ENCODE measurements at places on chromosomes 11 and 22. TPM values are rescaled to one million over a fixed set of nuclear protein-coding genes. Genes with fewer than 3 reads are reported as not detected.
A peak's percentile ranks its signal among the peaks of the same experiment; 100 is the strongest.

The CARD18 gene
- not detected for total RNA-seq

DNA sequence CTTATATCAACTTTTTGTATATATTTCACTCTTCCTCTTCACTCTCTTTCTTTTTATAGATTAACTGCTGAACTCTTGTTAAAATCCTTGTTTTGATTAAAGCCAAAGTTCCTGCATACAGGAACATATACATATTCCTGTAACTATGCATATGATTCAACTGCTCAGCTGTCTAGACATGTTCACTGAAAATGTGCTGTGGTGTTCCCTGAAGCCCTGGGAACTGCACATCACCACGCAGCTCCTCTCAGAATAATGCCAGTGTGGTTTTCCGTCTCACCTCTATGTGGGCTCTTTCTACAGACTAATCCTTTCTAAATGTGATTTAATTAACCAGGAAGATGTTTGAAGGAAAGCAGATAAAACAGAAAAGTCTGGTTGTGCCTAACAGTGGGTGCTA lies 25.6 kb upstream of the MMP12 start:
- DNase-seq, result no peak

DNA sequence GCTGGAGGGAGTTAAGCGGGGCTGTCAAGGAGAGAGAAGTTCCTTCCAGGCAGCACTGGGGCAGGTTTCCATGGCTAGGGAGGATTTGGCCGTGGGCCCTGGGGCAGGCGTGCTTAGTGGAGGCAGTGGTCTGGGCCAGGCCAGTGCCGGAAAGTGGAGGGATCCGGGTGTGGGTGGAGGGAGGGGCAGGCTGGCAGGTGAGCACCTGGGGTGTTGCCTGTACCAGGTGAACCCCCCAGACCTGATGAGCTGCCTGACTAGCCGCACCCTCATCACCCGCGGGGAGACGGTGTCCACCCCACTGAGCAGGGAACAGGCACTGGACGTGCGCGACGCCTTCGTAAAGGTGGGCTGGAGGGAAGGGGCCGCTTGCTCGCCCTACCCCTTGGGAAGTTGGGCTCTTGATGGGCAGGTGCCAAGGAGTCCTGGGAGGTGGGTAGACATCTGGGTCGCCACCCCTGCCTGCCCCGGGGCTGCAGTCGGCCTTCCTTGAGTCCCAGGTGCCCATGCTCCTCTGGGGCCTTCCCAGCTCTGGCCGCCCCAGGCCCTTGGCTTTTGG lies 32.0 kb downstream of the MYO7A start:
- DNase-seq, result no peak

GRCh38 chr11:132093536-132094259 lies 723.3 kb downstream of the NTM start:
- DNase-seq, result no peak

DNA sequence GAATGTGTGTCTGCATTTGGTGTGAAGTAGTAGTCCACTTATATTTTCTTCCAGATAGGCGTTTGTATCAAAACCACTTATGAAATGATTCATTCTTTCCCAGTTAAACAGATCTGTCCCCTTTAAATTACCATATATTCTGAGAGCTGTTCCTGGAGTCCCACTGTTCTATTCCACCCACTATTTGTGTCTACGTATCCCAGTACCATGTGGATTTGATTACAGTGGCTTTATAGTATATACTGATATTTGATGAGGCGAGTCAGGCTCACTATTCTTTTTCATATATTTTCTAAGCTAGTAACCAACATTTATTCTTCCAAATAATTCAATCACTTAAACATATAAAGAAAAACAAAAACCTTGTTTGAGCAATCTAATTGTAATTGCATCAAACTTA lies 81.9 kb upstream of the RASSF10 start:
- DNase-seq, result no peak

GRCh38 chr22:45314054-45314721 lies 4.5 kb downstream of the FAM118A start:
- no peak for DNase-seq

DNA sequence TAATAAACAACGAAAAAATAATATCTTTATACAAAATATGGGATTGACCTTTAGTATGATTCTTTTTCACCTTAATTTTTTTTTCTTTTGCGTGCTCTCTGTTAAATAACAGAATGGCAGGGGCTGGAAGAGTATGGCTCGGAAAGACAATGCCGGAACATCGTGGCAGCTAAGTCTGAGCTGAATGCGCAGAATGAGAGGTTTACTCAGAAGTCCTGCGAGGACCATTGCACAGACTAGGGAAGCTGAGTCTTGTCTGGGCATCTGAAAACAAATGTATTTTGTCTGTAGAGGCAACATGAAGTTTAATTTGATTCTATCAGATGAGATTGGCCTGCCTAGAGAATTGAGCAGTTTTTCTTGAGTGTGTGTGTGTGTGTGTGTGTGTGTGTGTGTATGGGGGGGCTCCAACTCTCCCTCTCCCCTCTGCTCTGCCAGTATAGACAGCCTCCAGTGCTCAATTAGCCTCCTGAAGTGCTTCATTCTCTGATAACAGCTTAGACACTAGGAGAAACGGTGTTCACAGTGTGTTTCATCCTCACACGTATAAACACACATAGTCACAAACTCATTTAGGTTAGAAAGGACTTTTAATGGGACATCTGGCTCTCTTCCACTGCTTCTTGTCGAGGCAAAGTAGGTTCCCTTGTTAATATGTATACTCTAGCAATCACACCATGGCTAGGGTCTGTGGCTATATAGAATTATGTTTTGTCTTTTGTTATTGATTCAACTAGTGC lies 244.3 kb upstream of the SORL1-AS1 start:
- DNase-seq, result no peak

The ABCC8 gene
- total RNA-seq, result not detected

The TYR gene
- not detected for total RNA-seq

DNA sequence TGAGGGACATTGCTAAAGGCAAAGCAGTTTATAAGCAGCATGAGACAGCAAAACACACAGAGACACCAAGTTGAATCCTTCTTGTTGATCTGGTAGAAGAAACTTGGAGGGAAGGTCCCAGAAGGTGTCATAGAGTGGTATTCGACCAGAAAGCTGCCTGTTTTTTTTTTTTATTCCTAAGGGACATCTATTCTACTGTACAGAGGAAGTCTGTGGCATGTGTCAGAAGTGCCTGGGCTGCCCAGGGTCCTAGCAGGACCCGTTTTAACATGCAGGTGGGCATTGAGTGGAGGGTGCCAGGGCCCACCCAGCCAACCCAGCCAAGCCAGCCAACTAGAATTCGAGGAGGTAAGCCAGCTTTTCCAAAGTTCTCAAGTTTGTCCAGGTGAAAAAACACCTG lies 68.0 kb upstream of the ATXN10 start:
- DNase-seq, result no peak

- no peak for DNase-seq
These were observed 49.1 kb downstream of the SPATA19 start for GRCh38 chr11:133796043-133796795.

DNA sequence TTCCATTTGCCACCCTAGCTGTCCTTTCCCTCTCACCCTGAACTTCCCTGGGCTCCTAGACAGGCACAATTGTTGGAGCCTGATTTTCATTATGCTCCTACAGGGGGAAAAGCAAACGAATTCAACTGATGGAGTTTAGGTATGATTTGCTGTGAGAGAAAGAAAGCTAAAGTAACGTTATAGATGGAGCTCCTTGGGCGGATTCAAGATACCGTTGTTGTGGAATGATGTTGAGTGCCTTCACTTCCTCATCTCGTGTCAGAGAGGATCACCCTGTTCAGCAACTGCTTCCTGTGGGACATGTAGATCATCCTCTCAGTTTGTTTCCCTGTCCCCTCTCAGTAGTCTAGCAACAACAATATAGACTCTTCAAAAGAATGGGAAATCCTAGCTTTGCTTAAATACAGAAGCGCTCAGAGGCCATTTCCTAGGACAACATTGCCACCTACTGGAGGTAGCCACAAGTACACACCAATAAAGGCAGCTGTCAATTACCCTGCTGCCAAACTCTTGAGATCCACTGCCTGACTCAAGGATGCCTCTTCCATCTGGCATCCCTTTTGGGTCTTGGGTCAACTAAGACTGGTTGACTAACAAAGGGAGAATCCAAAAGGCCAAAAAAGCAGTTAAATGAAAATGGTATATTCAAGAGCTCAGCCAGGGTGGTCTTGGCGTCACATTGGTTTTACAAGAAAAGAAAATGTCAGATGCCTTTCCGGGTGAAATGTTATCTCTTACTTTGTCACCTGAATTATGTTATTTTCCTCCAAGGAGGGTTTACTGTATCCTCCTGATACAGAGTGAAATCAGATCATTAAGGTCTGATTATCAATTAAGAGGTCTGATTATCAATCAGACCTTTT lies 13.5 kb upstream of the DTX4 start:
- DNase-seq, result peak; percentile 65

The PYGM gene
- total RNA-seq, result 0.25 TPM

GRCh38 chr11:47611348-47611794 lies 17.2 kb upstream of the C1QTNF4 start:
- no peak for DNase-seq

All from H4 (cell line).